ENCODE measurements at places on chromosomes 16 and 17.

DNA sequence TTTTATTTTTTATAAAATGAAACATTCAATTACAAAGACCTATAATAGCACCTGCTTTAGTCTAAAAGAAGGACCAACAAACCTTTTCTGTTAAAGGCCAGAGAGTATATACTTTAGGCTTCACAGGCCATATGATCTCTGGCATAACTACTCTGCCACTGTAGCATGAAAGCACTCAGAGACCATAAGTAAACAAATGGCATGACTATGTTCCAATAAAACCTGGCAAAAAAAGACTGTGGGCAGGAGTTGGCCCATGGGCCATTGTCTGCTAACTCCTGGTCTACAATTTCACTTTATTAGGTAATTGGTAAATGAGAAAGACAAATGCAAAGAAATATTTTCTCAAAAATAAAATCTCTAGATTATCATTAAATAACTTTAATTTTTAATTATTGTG is 14.9 kb downstream of the CEP112 start:
- DNase-seq = peak; percentile 73

- DNase-seq = no peak
Observed at GRCh38 chr16:23509782-23510163, 521 bp downstream of the GGA2 start.

- DNase-seq = no peak
Observed at GRCh38 chr17:35847006-35847405, 21.7 kb downstream of the HEATR9 start.

- no peak for DNase-seq
Observed at GRCh38 chr16:74372369-74372768, 3.7 kb upstream of the NPIPB15 start.

- DNase-seq = no peak
Observed at GRCh38 chr16:72739577-72739976, 308.4 kb downstream of the ZFHX3 start.

- DNase-seq = no peak
Observed at GRCh38 chr17:76004750-76005262, 4.2 kb downstream of the CDK3 start.

DNA sequence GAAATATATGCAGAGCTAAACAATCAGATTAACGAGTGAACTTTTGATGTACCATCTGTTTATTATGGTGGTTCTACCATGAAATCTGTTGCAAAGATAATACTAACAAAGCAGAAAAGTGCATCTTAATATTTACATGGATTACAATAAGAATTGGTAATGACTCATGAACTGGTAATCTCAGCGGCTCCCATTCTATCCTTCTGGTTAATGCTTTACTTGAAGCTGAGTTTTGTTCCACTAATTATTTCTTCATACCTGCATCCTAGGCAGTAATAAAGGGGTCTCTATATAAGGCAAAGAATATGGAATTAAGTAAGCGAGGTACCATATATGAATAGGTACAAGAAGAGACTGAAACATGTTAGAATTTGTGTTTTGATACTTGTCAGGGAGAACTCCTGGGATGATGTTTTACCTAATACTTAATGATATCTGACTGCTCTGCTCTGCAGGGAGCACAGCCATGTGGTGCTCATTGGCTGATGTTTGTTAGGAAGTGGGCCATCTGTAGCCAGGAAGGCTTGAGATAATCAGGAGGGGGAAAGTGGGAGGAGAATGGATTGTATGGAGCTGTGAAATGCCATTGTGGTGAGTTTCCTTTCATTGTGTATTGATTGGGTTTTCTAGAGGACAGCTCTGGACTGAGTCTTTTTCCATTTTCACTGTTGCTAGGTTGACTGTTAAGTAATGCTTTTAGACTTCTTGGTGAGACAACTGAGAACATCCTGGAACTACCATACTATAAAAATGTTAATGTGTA is 52.6 kb downstream of the MAP2K6 start:
- DNase-seq = no peak

- no peak for DNase-seq
Observed at GRCh38 chr17:50818921-50819657, 16.3 kb upstream of the WFIKKN2 start.

DNA sequence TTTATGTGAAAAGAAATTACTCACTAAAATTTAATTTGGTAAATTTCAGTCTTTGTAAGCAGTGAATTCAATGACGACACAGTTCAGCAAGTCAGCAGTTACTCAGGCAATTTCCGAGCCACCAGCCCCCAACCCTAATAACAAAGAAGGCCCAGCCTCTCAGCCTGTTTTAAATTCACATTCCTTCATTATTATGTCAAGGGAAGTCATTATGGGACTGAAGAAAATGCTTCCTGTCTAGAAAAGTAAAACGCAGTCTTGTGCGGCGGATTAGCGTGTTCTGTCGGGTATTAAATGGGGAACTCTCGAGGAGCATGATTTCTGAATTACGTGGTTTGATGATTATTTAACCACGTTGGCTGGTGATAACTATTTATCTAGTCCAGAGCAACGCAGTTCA is 177.6 kb downstream of the AIPL1 start:
- DNase-seq = no peak

GRCh38 chr16:55821210-55821609 is 11.7 kb downstream of the CES1 start:
- no peak for DNase-seq

GRCh38 chr16:53081032-53081424 is 26.2 kb downstream of the CHD9 start:
- DNase-seq = no peak

GRCh38 chr16:80507538-80507937 is 33.3 kb upstream of the DYNLRB2 start:
- no peak for DNase-seq

- DNase-seq = no peak
Observed at GRCh38 chr16:67399218-67399733, 6.0 kb upstream of the TPPP3 start.

GRCh38 chr16:49382916-49383315 is 9.3 kb downstream of the C16orf78 start:
- DNase-seq = no peak

- DNase-seq = no peak
Observed at GRCh38 chr17:19978805-19979211, 1.2 kb upstream of the AKAP10 start.

DNA sequence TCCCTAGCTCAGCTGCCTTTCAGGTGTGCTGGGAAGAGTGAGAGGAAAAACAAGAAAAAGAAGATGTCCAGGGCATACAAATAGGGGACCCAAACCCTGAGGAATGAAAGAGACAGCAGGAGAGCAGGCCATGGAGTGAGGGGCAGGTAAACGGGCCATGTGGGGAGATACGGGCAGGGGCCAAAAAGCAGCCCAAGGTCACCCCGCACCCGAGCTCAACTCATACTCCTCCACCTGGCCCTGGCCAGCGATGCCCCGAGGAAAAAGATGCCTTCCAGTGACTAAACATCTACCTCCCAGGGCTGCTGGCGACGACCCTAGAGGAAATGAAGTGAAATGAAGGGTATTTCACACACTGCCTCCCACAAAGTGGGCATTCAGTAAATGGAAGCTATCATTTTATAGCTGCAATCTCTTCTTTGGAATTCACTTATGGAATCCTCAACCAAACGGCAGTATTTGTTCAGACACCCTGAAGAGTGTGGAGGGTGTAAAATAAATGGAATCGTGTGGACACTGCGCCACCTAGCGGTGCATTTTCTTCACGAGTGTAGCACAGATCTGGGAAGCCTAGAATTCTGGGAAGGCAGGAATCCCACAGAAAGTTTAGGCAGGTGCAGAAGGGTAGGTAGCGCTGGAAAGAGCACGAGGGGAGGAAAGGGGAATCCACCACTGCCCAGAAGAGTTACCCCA is 14.9 kb downstream of the ELAC2 start:
- DNase-seq = no peak

GRCh38 chr17:46020998-46021397 is 21.9 kb downstream of the STH start:
- DNase-seq = no peak

DNA sequence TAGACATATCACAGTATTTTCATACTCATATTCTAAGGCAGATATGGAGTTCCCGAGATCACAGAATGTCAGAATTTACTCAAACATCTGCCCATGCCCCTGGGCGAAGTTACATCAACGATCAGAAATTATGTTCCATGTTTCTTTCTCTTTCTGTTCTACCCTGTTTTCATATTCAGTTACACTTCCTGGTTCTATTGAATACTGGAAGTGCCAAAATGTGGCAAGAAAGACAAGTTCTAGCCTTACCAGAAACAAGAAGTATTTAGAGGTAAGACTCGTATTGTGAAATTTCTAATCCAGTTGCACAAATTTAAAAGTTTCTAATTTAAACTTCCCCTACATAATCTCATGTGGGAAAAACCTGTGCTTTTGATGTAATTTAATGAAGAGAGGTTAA is 36.1 kb downstream of the KCNJ2 start:
- no peak for DNase-seq

- no peak for DNase-seq
Observed at GRCh38 chr17:57186226-57187019, 69.9 kb upstream of the MSI2 start.

DNA sequence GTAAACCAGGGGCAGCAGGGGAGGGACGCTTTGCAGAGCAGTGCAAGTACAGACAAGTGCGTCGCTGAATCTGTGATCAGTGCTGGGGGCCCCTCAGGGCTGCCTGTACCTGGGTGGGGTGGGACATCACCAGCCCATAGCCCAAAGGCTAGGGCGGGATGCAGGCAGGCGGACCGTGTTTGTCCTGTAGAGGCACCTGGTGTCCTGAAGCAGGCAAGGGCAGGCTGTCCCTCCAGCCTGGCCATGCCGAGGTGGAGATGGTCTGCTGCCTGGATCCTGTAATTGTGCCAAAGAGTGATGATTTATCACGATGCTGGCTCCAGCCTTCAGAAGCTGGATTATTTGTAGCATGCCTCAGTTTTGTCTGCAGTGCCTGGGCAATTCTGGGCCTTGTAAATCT is 137.9 kb upstream of the GSE1 start:
- no peak for DNase-seq

DNA sequence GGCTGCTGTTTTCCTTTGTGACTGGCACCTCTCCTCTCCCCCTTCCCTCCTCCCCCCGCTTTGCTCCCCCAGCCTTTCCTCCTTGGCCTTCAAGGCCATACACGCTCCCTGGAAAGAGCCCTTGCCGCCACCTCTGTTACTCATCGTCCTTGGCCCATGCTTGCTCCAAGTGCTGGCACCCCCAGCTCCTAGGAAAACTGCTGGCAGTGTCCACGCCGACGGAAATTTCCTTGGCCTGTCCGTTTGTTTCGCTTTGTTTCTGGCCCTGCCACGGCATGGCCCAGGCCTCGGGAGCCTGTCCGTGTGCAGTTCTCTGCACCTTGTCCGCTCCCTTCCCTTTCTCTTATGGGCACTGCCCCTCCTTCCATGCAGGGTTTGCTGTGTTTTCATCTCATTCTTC is 18.0 kb downstream of the CA5A start:
- DNase-seq = no peak

- no peak for DNase-seq
Observed at GRCh38 chr17:45963283-45963682, 35.8 kb upstream of the STH start.

DNA sequence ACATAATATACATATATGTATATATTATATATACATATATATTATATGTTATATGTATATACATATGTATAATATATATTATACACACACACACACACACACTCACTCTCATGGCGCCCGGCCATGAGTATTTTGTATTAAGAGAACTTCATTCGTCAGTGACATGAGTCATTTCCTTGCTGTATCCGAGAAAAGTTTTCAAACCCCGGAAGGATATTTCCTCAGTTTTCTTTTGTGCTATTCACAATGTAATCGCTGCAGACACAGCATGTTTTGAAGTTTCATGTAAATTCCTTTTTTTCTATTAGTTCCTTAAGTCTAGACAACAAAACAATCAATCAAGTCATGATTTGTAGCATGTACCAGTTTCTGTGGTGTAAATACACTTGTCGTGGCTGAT is 33.3 kb downstream of the OR1D5 start:
- DNase-seq = no peak

DNA sequence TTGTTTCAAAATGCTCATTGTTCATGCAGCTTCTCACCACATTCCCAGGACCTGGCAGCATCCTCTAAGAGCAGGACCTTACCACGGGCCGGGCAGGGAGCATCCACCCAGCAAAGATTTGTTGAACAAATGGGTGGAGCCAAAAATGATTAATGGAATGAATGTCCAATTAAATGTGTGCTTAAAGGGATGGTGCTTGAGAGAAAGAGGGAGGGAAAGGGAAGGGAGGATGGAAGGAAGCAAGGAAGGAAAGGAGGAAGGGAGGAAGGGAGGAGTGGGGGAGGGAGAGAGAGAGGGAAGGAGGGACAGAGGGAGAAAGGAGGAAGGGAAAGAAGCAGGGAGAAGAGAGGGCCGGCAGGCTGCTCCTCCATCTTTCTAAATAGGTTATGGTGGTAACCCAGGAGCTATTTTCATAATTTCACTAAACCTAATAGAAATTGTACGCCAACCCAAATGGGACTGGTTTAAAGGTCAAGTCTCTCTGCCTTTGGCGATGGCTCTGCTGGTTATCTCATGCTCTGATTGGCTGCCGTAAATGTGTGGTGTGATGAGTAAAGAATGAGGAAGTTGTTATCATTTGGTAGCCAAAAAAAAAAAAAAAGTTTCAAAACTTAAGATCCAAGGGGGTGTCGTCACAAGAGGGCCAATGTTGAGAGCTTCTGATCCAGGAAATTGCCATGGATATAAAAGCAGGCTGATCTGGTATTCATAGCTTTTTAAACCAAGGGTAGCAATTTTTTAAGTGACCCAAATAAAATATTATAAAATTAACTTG is 126.7 kb upstream of the FOXF1 start:
- DNase-seq = no peak

GRCh38 chr17:29376667-29377270 is 13.4 kb upstream of the TAOK1 start:
- DNase-seq = no peak

DNA sequence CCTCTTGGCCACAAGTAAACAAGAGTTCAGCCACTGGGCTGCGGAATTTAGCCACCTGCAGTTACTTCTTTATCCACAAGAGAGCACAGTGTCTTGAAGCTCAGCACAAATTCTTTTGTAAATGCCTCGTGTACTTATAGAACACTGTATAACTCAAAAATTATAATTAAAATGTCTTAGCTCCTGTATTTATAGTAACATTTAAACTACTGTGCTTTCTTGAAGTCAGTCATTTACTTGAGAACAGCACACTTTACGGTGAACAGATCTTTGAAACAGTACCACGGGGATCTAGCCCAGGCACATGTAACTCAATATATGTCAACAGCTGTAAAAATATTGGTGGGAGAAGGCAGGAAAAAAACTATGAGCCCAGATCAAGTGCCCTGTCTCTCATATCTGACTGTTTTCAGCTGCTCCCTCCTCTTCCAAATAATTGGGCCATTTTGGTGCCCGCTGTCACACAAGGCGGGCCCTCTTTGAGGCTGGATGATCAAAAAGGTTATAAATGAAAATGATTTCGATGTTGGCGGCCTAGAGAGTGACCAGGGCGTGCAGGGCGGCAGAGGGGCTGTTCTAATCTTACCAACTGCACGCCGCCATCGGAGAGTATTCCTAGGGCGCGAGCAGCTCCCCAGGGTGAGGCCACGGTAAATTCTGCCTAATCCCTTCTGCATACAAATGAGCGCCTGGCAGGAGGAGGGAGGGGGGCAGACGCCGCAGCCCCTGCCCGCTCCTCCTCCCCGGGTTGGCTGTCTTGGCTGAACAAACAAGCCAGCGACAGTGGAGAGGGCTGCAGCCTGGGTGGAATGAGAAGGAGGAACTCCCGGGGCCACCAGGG is 183.2 kb downstream of the C16orf78 start:
- peak; percentile 42 for DNase-seq

GRCh38 chr16:19085679-19086200 is 18.3 kb downstream of the COQ7 start:
- DNase-seq = no peak

- no peak for DNase-seq
Observed at GRCh38 chr17:64491034-64491860, 5.6 kb downstream of the POLG2 start.

- DNase-seq = no peak
Observed at GRCh38 chr17:60602385-60602742, 2.4 kb downstream of the PPM1D start.

Data from NCI-H187 treated with DMSO at 0.1 percent for 48 hours (cell line).